Panc1 (cell line): ENCODE measurements at places on chromosomes 5 and 9.

DNA sequence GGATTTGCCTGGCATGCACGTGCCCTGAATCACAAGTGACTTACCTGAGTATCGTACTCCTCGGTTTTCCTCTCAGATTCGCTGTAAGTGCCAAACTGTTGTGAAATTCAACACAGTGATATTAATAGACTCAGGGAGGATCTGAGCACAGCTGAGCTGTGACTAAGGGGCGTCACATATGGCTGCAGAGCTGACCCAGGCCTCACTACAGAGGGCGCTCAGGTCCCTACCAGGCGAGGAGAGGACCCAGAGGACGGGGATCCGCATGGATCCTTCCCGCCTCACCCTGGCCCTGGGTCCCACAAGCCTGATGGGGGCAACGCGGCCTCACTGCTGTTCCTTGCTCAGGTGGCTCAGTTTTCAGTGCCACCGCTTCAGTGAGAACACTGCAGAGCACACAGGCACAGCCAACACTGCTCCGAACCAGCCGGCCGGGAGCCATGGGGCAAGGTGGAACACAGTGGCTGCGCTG lies 20.1 kb downstream of the CLPTM1L start:
- DNase-seq = no peak

GRCh38 chr5:175202463-175203068 lies 241.4 kb downstream of the DRD1 start:
- no peak for DNase-seq

GRCh38 chr5:124873188-124873587 lies 126.7 kb upstream of the ZNF608 start:
- DNase-seq = no peak

DNA sequence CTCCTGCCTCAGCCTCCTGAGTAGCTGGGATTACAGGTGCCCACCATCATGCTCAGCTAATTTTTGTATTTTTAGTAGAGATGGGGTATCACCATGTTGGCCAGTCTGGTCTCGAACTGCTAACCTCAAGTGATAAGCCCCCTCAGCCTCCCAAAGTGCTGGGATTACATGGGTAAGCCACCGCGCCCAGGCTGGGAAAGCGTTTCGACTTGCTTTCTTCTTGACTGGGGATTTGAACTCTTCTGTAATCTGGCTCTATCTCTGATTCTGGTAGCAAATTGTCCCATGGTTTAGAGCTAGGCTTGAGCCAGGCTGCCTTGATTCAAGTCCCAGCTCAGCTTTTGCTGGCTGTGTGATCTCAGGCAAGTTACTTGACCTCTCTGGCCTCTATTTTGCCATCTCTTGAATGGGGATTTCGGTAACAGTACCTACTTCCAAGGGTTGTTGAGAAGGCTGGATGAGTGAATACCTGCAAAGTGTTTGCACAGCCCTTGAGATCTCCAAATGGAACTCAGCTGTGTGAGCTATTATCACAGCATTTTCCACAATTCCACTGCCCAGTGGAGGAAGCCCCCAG lies 20.5 kb upstream of the MVB12B start:
- DNase-seq = no peak

DNA sequence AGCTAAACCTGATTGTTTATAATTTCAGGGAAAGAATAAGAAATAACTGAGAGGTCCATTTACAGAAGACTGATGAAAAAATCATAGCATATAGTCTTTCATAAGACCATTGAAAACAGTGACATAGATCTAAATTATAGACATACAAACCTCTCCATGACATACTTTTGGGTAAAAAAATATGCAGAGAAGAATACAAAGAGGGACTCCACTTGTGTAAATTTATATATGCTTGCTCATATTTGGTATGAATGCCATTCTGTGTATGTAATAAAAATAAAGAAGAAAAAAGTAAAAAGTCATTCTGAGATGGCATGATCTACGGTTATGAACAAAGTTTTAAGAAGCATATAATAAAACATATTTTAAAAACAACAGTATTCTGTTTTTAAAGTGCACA lies 310.7 kb downstream of the ASTN2 start:
- DNase-seq = no peak
